Neural crest cell (in vitro differentiated cells): ENCODE measurements at places on chromosomes 2 and 18.
A peak's percentile ranks its signal among the peaks of the same experiment; 100 is the strongest.

DNA sequence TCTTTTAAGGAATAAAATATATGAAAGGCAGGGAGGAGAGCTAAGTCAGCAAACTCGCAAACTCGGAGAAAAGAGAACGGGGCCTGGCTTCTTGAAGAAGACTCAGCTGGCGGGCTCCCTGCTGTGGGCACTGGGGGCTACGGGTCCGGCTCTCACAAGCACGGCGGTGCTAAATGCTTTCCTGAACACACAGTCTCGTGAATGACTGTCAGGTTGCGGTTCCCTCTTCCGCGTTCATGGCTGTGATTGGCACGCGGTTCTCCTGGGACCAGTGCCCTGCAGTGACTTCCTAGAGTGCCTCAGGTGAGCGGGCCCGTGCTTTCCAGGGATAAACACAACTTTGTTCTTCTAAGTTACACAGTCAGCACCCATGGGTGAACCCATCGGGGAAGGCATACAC, 208.4 kb downstream of the HDAC4 start:
- H3K27me3 ChIP-seq = no peaks in the 10 kb centered on the region
- H3K4me1 ChIP-seq = peaks cover 65% of the 10 kb centered on the region
- H3K36me3 ChIP-seq = peaks cover 18% of the 10 kb centered on the region
- H3K27ac ChIP-seq = no peak overlapping the region
- H3K4me3 ChIP-seq = no peak overlapping the region

DNA sequence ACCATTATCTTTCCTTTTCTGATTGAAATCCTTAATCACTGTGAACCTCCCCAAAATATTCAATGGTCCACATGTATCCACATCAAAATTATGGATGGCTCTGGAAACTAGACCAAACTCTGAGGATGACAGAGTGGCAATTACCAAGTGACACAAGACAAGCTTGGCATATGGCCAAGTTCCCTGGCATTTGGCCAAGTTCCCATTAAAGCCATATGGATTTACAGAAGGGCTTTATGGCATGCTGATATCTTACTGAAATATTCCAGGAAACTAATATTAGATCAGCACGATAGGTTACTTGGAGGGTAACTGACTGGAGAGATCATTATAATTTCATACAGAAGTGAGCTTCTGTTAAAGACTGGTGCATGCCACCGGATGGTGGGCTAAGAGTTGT, 21.9 kb upstream of the CERS6 start:
- H3K4me3 ChIP-seq = no peak overlapping the region
- peaks cover 20% of the 10 kb centered on the region for H3K4me1 ChIP-seq
- DNase-seq = no peak
- H3K27ac ChIP-seq = no peak overlapping the region
- H3K27me3 ChIP-seq = no peaks in the 10 kb centered on the region

DNA sequence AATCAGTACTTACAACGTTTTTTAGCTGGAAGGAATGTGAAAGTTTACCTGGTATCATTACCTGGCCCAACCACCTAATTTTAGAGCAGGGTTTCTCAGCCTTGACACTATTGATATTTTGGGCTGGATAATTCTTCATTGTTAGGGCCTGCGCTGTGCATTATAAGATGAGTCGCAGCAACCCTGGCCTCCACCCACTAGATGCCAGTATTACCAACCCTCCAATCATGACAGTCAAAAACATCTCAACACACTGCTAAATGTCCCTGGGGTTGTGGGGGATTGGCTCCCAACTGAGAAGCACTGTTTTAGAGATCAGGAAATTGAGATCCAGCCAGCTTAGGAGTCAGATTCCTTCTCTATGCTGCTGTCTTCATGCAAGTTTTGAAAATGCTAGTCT, 265.3 kb upstream of the TCF4 start:
- H3K27ac ChIP-seq = no peak overlapping the region
- H3K36me3 ChIP-seq = no peaks in the 10 kb centered on the region
- peaks cover 16% of the 10 kb centered on the region for H3K4me1 ChIP-seq
- H3K4me3 ChIP-seq = no peak overlapping the region

DNA sequence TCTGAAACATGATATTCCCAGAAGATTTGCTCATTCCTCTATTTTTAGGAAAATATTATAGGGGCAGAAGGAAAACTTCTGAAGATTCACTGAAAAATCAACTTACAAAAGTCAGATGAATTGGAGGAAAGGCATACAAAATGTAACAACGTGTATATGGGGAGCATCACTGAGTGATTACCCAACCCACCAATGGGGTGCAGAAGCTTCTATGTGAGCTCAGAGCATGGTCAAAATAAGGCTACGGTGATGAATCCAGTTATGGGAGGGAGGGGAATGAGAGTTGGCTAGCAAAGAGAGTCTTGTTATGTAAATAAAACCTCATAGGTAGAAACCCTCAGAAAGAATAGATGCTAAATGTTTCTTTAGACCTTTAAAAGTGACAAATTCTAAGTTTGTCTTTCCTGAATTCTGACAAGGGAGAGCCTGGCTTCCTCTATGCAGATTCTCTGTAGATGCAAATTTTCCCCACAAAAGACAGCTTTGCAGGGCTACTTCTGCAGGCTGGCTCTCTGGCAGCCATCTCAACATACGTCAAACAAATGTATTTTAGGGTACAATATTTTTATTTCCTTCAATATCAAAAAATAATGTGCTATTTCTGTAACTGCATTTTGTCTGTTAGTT, 171.4 kb upstream of the NDUFV2 start:
- DNase-seq = no peak
- no peak overlapping the region for H3K27ac ChIP-seq
- H3K36me3 ChIP-seq = peaks cover 6% of the 10 kb centered on the region
- H3K4me3 ChIP-seq = no peak overlapping the region
- H3K4me1 ChIP-seq = no peaks in the 10 kb centered on the region

- no peak for DNase-seq
- peaks cover 4% of the 10 kb centered on the region for H3K27me3 ChIP-seq
- no peak overlapping the region for H3K27ac ChIP-seq
- no peaks in the 10 kb centered on the region for H3K36me3 ChIP-seq
Observed at GRCh38 chr2:65613968-65614555, 181.7 kb upstream of the SPRED2 start.

DNA sequence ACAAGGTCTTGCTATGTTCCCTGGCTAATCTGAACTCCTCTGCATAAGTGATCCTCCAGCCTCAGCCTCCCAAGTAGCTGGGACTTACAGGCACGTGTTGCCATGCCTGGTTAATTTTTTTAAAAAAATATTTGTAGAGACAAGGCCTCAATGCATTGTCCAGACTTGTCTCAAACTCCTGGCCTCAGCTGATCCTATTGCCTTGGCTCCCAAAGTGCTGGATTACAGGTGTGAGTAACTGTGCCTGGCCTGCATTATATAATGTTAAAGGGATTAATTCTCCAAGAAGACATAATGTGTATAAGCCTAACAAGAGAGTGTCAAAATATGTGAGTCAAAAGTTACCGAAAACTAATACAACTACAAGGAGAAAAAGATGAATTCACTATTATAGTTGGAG, 32.2 kb downstream of the BUB1 start:
- H3K4me1 ChIP-seq = no peaks in the 10 kb centered on the region
- H3K27ac ChIP-seq = no peak overlapping the region
- H3K4me3 ChIP-seq = no peak overlapping the region
- no peak for DNase-seq
- H3K36me3 ChIP-seq = peaks cover 35% of the 10 kb centered on the region
- no peaks in the 10 kb centered on the region for H3K27me3 ChIP-seq

DNA sequence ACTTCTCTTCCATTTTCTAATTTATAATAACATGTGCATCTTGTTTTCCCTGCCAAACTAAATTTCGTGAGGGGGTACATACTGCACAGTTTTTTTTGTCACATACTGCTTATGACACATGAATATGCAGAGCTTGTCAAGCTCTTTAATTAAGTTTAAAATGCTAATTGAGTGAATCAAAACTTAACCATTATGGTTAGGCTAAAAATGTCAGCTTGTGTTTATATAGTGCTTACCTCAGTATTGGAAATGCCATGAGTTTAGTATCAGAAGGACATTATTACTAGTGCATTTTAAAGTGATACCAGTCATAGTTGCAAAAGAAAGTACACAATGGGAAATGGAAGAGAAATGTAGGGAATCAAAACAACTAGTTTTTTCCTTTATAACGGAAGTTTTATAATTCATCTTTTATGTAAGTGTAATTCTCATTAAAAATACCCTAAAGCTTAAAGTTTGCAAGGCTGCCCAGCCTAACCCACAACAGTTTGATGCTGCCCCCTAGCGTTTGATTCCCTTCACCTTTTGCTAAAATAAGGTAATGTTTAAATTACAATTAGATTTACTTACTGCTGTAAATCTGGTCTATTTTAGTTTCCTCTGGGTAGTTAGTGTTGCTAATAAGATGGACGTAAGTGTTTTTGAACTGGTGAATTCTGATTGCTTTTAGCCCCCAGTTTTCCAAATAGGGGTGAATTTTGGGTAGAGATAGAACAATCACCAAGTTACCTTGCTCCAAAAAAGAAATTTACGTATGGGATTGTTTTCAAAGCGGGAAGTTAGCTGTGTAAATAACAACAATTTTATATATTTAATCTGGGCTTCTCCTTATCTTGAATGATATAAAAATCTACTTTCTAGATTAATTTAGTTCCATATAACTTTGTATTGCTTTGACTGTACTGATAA, 3.2 kb downstream of the SLC39A10 start:
- no peaks in the 10 kb centered on the region for H3K27me3 ChIP-seq
- H3K4me3 ChIP-seq = peak overlapping the region; percentile 99
- DNase-seq = peak; percentile 71
- peaks cover 33% of the 10 kb centered on the region for H3K4me1 ChIP-seq
- H3K27ac ChIP-seq = no peak overlapping the region

- H3K27ac ChIP-seq = peak overlapping the region; percentile 67
- no peaks in the 10 kb centered on the region for H3K4me1 ChIP-seq
- DNase-seq = no peak
- no peak overlapping the region for H3K4me3 ChIP-seq
Observed at GRCh38 chr2:121333834-121334558, 49.0 kb upstream of the TFCP2L1 start.

- no peak overlapping the region for H3K4me3 ChIP-seq
- no peak for DNase-seq
- no peaks in the 10 kb centered on the region for H3K27me3 ChIP-seq
- peak overlapping the region; percentile 58 for H3K27ac ChIP-seq
Observed at GRCh38 chr2:191501561-191502168, 176.3 kb upstream of the NABP1 start.

DNA sequence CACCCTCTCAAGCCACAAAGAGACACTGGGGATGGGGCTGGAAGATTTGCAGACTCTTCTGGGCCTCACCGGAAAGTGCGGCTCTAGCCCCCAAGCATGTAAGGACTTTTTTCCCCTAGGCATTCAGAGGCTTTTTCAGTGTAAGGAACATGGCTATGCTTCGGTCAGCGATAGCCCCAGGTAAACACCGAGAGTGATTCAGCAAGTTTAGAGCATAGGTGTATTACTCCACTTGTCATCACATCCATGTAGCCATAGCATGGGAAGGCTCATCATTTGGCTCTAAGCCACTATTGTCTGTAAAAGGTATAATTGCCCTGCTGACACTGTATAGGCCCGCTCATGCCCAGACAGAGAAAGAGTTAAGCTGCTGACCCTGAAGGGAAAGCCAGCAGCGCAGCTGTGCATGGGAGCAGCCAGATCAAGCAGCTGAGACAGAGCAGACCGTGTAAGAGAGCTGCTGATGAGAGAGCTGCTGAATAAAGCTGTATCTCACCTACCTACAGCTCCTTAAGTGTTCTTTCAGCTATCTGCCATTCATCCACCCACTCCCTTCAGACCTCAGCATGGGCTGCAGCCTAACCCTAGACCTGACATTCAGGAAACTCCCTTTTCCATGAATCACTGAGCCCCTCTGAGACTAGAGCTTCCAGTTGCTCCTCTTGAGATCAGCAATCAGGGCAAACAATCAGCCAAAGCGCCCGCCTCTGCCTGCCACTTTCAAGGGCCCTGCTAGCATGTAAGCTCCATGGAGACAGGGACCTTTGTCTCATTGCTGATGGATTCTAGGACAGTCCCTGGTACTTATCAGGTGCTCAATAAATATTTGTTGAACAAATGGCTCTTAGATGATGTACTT, 25.5 kb downstream of the LGALSL start:
- H3K27ac ChIP-seq = no peak overlapping the region
- H3K27me3 ChIP-seq = no peaks in the 10 kb centered on the region
- peaks cover 9% of the 10 kb centered on the region for H3K4me1 ChIP-seq
- H3K4me3 ChIP-seq = no peak overlapping the region
- no peaks in the 10 kb centered on the region for H3K36me3 ChIP-seq
- DNase-seq = no peak

GRCh38 chr2:9958057-9958456, 6.6 kb downstream of the GRHL1 start:
- H3K27ac ChIP-seq = no peak overlapping the region
- peaks cover 23% of the 10 kb centered on the region for H3K27me3 ChIP-seq
- peaks cover 8% of the 10 kb centered on the region for H3K4me1 ChIP-seq
- no peaks in the 10 kb centered on the region for H3K36me3 ChIP-seq

DNA sequence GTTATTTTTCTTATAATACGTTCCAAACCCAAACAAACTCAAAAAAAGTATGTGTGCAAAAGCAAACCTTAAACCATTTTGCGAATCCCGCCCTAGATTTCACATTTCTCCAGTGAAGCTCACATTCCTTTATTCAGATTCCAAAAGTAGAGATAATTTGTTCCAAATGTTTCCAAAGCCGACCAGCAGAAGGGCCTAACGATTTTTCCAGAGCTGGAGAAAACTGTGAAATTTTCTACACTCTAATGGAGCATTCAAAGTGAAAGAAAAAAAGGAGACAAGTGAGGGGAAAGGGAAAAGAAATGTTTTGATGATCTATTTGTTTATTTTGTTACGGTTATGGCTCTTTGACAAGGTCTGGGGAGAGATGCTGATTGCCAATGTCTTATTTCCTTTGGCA, 286.5 kb upstream of the SLC14A2 start:
- H3K27ac ChIP-seq = no peak overlapping the region
- H3K36me3 ChIP-seq = no peaks in the 10 kb centered on the region
- no peak overlapping the region for H3K4me3 ChIP-seq
- H3K27me3 ChIP-seq = no peaks in the 10 kb centered on the region
- DNase-seq = no peak
- H3K4me1 ChIP-seq = peaks cover 37% of the 10 kb centered on the region

GRCh38 chr18:51051105-51051712, 21.2 kb downstream of the SMAD4 start:
- H3K27me3 ChIP-seq = no peaks in the 10 kb centered on the region
- H3K36me3 ChIP-seq = peaks cover 8% of the 10 kb centered on the region
- H3K4me3 ChIP-seq = no peak overlapping the region
- peaks cover 8% of the 10 kb centered on the region for H3K4me1 ChIP-seq
- no peak for DNase-seq

- H3K27me3 ChIP-seq = peaks cover 16% of the 10 kb centered on the region
- no peak overlapping the region for H3K27ac ChIP-seq
- no peaks in the 10 kb centered on the region for H3K4me1 ChIP-seq
- H3K36me3 ChIP-seq = no peaks in the 10 kb centered on the region
- H3K4me3 ChIP-seq = no peak overlapping the region
Observed at GRCh38 chr18:24003903-24004640, 10.5 kb upstream of the TTC39C start.
